ENCODE measurements at places on chromosomes 7 and 10.

- no peak for DNase-seq
These were observed 173.8 kb upstream of the HABP2 start for GRCh38 chr10:113379091-113379490.

GRCh38 chr10:102411341-102412255, 7.0 kb downstream of the PSD start:
- no peak for DNase-seq

GRCh38 chr10:28711776-28712175, 34.5 kb downstream of the BAMBI start:
- no peak for DNase-seq

DNA sequence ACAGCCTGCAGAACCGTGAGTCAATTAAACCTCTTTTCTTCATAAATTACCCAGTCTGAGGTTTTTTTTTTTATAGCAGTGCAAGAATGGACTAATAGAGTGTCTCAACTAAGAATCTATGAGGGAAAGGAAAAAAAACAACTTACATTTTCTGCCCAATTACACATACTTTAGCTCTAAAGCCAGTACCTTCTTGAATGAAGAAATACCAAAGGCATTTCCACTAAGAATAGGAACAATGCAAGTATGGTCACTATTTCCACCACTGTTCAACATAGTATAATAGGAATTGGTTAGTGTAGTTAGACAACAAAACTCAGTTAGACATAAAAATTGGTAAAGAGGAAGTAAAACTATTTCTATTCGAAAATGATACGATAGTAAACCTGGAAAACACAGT, 37.6 kb downstream of the MICU1 start:
- no peak for DNase-seq

GRCh38 chr10:46255801-46256747, 30.7 kb upstream of the ANTXRL start:
- peak; percentile 53 for DNase-seq

DNA sequence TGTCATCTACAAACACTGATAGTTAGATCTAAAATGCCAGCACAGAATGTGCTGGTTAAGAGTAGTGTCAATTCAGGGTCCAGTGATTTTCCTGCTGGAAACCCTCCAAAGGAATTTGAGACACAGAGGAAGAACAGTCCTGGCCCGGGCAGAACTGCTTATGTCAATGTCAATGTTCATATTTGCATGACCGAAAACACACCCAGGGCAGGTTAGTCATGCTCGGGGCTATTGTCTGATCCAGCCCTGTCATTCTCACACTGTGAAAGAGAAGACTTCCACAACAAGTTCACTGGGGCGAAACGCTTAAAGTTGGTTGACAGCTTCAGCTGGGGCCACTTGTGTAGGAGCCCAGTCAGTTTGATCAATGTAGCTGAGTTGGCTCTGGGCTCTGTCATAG, 139.3 kb downstream of the C1GALT1 start:
- DNase-seq: no peak

- DNase-seq: no peak
These were observed 5.8 kb downstream of the GNB2 start for GRCh38 chr7:100679129-100679926.

DNA sequence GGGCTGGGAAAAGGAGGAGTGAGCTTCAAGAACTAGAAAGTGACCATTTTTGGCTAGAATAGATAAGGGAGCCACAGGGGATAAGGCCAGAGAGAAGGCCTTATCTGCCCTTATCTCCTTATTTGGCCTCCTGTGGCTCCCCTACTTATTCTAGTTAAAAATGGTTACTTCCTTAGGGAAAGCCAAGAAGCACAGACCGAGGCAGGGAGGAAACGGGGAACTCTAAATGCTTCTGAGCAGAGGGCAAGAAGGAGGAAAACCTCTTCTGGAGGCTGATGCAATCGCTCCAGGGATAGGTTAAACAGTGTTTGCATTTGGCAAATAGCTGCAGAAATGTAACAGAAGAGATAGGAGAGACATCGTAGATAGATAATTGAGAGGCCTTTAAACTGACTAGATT, 18.6 kb downstream of the NRP1 start:
- DNase-seq: no peak

DNA sequence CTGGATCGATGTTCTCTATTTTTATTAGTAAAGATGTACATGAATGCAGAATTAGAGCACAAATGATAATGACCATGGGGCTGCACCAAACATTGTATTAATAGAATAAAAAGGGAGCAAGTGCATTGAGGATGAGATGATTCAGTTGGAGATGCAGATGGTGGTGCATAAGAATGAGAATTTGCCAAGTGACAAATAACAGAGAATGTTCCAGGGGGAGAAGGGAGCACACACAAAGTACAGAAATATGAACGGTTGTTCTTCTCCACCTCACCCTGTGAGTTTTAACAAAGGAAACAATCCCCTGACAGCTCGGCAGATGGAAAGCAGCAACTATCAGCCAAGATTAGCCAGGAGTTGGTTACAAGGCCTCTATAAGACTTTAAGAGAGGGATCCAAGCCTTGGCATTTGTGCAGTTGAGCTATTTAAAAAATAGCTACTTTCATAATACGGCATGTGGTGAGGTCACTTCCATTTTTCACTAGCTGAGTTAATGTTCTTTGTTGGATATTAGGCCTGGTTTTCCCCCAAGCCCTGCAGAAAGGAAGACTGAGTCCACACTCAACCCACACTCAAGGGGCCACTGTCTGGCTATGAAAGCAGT, 462.5 kb downstream of the TNS3 start:
- no peak for DNase-seq
